ENCODE measurements at places on chromosomes 1 and 21.

DNA sequence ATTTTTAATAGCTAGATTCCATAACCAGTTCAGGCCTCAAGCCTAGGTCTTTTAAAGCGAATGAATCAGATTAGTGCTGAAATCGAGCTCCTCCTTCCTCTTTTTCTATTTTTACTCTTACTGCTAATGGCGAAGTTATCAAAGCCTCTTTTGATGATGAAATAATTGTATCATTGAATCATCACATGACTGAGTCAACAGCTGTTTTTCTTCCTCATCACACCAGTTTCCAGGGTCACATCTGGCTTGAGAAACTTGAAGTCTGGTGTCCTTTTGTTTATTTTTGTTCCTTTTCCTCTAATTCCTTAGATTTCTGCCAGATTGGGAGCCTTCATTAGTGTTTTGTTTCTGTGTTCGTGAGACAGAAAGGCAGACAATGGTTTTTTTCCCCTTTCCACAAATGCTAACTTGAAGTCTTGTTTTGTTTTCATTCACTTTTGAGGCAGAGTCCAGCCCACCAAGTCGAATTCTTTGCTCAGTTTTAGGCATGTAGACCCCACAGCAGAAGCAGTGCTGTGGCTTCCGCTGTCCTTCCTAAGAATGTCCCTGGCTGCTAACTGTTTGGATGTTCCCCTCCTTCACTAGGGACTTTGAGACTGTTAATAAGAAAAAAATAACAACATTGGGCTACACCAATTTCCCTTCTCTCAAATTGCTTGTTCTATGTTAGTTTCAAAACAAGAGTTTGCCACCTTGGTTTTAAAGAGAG lies 51.9 kb upstream of the FMOD start:
- DNase-seq = no peak

DNA sequence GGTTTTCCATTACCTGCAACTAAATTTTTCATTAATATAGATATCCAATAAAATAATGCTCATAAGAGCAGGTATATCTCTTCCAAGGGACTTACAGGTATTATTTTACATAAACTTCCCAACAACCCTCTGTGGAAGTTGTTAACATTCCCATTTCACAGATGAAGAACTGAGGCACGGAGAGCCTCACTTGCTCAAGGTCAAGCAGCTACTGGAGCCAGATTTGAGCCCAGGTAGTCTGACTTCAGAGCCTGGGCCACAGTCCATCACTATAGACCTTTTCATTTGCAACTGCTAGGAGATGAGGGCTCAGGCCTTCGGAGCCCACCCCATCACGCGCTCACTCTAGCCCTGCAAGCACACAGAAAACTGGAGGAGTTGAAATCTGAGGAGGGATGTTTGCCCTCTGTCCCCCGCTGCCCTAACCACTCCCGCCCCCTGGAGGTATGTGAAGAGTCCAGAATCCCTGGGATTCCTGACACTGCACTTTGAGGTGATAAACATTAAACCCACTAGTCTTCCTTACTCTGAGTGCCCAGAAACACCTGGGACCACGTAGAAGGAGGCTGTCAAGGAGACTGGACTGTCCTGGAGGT lies 11.7 kb upstream of the ALPL start:
- DNase-seq = no peak

- DNase-seq = no peak
Observed at GRCh38 chr1:198623752-198624647, 14.8 kb upstream of the PTPRC start.

DNA sequence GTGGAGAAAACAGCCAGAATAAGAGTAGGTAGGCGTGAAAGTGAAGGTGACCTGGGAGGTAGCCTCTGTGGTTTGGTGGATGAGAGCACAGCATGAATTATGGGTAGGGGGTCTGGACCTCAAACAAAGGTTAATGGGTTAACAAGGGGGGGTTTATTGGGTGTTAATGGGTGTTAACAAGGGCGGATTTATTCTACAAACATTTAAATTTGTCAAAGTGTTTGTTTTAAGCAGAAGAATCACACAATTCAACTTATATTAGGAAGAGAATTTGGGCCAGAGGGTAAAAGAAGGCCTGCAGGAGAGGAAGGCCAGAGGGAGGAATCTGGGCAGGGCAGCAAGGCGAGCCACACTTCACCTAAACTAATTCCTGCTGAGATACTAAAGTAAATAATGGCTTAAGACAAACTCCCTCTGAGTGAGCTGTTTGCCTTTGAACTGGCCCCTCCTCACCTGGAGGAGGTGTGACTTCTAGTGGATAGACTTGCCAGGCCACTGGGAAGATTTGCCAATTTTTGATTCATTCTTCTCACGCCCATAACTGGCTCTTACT lies 191.7 kb downstream of the GIPC2 start:
- DNase-seq = no peak

DNA sequence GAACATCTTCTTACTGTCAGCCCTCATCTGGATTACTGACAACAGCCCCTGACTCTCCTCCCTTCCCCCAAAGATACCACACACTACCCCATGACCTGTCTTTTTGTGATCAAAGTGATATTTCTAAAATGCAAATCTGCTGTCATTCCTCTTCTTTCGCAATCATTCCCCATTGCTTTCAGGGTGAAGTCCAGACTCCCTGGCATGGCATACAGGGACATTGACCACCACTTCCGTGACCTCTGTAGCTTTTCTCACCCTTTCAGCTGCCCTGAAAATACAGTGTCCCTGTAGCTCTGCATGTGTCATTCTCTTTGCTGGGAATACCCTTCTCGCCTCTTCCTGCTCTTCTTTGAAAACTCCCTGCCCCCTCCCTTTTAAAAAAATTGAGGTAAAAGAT lies 4.1 kb downstream of the SERINC2 start:
- DNase-seq = no peak

GRCh38 chr1:11458811-11459275 lies 20.1 kb upstream of the DISP3 start:
- no peak for DNase-seq

GRCh38 chr1:199723250-199723956 lies 304.1 kb upstream of the NR5A2 start:
- DNase-seq = no peak

- no peak for DNase-seq
Observed at GRCh38 chr1:39434797-39435395, 56.5 kb upstream of the BMP8A start.

- no peak for DNase-seq
Observed at GRCh38 chr1:156241926-156242325, at the start of gene BGLAP. Gene BGLAP, plus strand, starts transcription at chr1:156242184. Its CDS starts 48 bp downstream, at chr1:156242232.

GRCh38 chr1:59126366-59126765 lies 170.5 kb upstream of the FGGY start:
- no peak for DNase-seq

GRCh38 chr1:221839782-221840395 lies 98.0 kb upstream of the DUSP10 start:
- peak; percentile 59 for DNase-seq

DNA sequence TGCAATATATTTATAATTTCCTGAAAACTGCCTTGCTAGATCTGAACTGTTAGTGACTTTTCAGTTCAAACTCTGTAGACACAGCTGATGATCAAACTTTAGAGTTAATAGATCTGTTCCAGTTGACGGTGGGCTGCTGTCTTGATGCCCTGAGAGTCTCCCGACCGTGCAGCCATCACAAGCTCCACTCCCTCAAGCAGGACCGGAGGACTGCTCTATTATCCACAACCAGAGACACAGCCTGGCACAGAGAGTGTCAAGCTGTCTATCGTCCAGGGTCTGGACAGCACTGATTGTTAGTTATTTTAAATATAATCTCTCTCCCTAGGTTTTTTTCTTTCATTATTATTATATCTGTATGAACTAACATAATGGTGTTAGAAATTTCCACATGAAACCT lies 8.0 kb downstream of the CHODL start:
- no peak for DNase-seq

GRCh38 chr1:173507205-173507846 lies 30.2 kb downstream of the PRDX6 start:
- DNase-seq = no peak

GRCh38 chr1:201313086-201313485 lies 29.8 kb downstream of the PKP1 start:
- DNase-seq = no peak

DNA sequence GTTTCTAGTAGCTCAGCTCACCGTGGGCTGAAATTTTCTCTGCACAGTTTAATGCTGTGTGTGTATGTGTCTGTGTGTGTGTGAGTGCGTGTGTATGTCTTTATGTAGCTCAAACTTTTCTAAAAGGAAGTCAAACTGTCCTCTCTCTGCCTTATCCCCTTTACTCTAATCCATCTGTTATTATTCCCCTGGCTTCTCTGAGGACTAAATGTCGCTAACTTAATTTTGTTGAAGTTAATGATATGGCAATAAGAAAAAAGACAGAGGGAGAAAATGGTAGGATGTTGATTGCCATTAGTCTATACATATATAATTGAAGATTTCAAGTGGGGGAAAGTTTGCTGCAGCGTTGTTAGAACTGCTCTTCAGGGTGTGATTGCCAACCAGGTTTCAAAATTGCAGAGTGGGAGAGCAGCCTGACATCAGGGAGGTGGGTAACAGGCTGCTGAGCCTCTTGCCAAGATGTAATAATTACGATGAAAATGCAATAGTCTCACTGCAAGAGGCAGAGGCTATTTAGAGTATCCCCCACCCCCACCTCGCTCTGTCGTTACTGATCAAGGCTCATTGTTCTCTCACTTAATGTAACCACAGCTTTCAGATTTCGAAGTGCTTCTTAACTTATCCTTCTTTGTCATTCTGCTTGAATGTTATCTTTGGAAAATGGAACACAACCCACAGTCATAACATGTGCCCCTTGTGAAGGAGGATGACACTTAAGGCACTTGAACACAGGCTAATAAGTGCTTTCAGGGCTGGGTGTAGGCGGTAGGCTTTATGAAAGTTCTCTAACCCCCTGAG lies 559.0 kb upstream of the PLXNA2 start:
- no peak for DNase-seq

- no peak for DNase-seq
Observed at GRCh38 chr1:42733415-42734200, 6.4 kb downstream of the CLDN19 start.

All from stimulated activated CD8-positive, alpha-beta memory T cell treated with anti-CD3 and anti-CD28 coated beads, Interleukin-7, amount 100 ng/mL, for 48 hours (primary cell).